PC-3 (cell line): ENCODE measurements at places on chromosomes 5 and 9. TPM values are rescaled to one million over a fixed set of nuclear protein-coding genes. Genes with fewer than 3 reads are reported as not detected.
A peak's percentile ranks its signal among the peaks of the same experiment; 100 is the strongest.

GRCh38 chr5:602466-603035 is 9.6 kb upstream of the CEP72 start:
- DNase-seq: no peak
- H3K4me1 ChIP-seq: no peaks in the 10 kb centered on the region
- peaks cover 21% of the 10 kb centered on the region for H3K27me3 ChIP-seq
- no peaks in the 10 kb centered on the region for H3K36me3 ChIP-seq
- no peak overlapping the region for H3K27ac ChIP-seq

DNA sequence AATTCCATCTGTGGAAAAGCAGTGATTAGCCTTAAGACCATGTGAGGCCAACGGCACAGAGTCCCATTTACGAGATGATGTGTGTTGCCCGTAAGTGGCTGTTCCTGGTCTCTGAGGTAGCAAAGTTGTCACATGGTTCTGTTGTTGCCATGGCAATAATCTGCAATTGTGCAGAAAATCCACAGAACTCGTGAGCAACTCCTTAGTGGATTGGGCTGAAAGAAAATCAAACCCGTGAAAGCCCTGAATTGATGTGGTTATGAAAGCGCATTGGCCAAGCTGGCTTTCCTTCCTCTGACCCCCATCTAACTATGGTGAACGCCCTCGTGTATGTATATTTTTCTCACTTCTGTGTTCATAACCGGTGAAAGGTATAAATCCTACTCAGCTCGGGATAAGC is 614.7 kb downstream of the EBF1 start:
- H3K27ac ChIP-seq: no peak overlapping the region
- no peak for DNase-seq
- H3K27me3 ChIP-seq: peaks cover 27% of the 10 kb centered on the region

- peaks cover 16% of the 10 kb centered on the region for H3K4me1 ChIP-seq
- H3K4me3 ChIP-seq: no peak overlapping the region
- peak overlapping the region; percentile 82 for H3K27ac ChIP-seq
- H3K36me3 ChIP-seq: no peaks in the 10 kb centered on the region
Measured at GRCh38 chr5:33370466-33370859, 70.3 kb upstream of the TARS1 start.

DNA sequence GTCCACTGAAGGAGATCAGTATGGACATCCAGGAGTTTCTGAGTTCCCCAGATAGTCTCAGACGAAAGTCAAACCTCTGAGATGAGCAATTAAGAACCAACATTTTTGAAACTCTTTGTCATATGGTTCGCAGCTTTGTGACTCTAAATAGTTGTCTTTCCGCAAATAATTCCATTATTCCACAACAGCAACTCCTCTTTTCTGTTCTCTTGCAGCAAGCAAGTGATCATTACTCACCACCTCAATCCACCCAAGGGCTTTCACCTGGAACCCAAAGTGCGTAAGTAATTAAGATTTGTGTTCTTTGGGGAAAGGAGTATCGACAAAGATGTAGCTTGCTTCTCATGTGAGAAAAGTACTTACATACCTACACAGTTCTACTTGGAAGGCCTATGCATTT is 15.6 kb downstream of the MTX3 start:
- no peak overlapping the region for H3K27ac ChIP-seq
- no peaks in the 10 kb centered on the region for H3K27me3 ChIP-seq
- H3K36me3 ChIP-seq: peaks cover 14% of the 10 kb centered on the region; the same call in 1 of the 2 replicates

GRCh38 chr5:157540124-157540523 is 35.5 kb downstream of the ADAM19 start:
- H3K4me3 ChIP-seq: no peak overlapping the region
- no peak overlapping the region for H3K27ac ChIP-seq
- no peak for DNase-seq

DNA sequence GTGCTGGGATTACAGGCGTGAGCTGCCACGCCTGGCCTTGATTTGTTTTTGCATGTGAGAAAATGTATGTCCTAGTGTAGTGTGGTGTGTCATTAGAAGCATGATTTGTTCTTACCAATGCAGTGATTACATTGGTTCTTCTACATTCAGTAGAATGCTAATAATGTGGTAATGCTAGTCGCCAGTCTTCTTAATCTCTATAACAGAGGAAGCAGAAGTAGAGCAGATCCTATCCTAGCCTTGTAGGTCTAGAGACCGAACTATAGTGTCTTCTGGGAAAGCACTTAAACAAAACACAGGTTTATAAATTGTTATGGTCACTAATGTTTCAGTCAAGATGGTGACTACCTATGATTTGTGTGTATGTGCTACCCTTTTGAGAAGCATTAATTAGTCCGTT is 197.5 kb upstream of the DMRT1 start:
- H3K27me3 ChIP-seq: no peaks in the 10 kb centered on the region
- no peak for DNase-seq
- H3K27ac ChIP-seq: no peak overlapping the region
- no peaks in the 10 kb centered on the region for H3K4me1 ChIP-seq
- H3K4me3 ChIP-seq: no peak overlapping the region

DNA sequence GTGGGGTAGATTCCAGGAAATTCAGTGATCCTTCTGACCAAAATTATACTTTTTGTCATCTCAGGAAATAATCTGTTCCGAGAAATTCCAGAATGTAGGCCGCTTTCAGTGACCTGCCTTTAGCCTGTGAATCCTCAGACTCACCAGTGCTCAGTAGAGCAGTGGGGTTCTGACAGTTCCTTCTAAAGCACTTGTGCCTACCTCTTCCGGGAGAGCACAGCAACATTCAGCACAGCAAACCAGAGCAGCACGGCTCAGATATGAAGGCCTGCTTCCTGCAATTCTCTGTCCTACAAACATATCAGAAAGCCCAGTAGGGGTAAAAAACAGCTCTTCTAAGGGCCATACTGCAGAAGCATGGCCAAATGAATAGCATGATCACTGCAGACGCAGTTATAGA is 15.0 kb downstream of the FANCC start:
- H3K4me3 ChIP-seq: no peak overlapping the region
- no peak overlapping the region for H3K27ac ChIP-seq
- no peaks in the 10 kb centered on the region for H3K27me3 ChIP-seq
- peaks cover 22% of the 10 kb centered on the region for H3K4me1 ChIP-seq

DNA sequence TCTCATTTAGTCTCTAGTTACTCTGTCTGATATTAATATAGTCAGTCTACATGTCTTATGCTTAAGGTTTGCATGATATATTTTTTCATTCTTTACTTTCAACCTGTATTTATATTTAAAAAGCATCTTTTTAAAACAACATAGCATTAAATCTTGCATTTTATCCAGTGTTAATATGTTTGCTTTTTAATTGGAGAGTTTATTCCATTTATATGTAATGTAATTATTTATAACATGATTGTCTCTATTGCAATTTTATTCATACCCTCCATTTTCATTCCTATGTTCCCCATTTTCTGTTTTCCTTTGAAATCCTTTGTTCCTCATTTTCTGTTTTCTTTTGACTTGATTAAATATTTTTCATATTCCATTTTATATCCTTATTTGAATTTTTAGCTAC is 13.3 kb downstream of the PCDHB15 start:
- no peaks in the 10 kb centered on the region for H3K27me3 ChIP-seq
- H3K27ac ChIP-seq: no peak overlapping the region
- DNase-seq: no peak
- no peaks in the 10 kb centered on the region for H3K4me1 ChIP-seq

GRCh38 chr5:19229179-19229835 is 758.7 kb downstream of the CDH18 start:
- no peaks in the 10 kb centered on the region for H3K36me3 ChIP-seq
- H3K27me3 ChIP-seq: no peaks in the 10 kb centered on the region
- H3K4me3 ChIP-seq: no peak overlapping the region
- no peak for DNase-seq
- no peak overlapping the region for H3K27ac ChIP-seq

DNA sequence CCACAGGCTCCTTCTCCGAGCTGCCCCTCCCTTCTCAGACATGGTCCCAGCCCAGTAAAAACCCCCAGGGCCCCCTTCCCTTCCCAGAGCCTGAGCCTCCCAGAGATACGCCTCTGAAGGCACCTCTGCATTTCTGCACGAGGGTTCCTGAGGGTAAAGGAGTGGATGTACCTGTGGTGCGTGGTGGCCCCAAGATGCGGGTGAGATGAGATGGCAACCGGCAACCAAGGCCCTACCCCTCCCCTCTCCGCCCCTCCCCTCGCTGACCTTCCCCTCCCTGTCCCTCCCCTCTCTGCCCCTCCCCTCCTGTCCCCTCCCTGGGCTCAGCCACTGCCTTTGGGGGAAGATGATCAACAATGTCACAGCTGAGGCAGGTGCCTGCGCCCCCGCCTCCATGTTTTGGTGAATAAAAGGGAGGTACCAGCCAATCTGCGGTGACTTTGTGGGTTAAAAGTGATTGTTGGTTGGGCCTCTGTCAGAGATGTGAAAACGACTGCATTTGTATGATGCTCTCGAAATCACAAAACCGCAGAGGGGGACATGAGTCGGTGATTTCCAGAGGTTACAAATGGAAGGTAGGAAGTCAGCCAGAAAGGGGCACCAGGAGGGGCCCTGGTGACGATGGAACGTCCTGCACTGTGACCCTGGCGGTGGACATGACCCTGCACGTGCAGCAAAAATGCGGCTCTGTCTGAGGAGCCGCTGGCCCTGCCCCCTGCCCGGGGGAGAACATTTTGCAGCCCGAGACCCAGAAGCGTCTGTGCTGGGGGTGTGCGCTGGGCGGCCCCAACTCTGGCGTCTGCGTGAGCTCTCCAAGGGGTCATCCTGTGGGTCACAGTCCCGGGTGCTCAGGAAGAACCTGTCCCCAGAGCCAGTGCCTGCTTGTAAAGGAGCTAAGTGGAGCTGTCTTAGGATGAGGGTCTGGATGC is 3.7 kb downstream of the LCN9 start:
- no peaks in the 10 kb centered on the region for H3K4me1 ChIP-seq
- no peak for DNase-seq
- H3K4me3 ChIP-seq: no peak overlapping the region
- 0 out of 2 replicates have a peak, but pooled peaks cover 3% of the 10 kb centered on the region for H3K27me3 ChIP-seq
- H3K27ac ChIP-seq: no peak overlapping the region
- no peaks in the 10 kb centered on the region for H3K36me3 ChIP-seq

DNA sequence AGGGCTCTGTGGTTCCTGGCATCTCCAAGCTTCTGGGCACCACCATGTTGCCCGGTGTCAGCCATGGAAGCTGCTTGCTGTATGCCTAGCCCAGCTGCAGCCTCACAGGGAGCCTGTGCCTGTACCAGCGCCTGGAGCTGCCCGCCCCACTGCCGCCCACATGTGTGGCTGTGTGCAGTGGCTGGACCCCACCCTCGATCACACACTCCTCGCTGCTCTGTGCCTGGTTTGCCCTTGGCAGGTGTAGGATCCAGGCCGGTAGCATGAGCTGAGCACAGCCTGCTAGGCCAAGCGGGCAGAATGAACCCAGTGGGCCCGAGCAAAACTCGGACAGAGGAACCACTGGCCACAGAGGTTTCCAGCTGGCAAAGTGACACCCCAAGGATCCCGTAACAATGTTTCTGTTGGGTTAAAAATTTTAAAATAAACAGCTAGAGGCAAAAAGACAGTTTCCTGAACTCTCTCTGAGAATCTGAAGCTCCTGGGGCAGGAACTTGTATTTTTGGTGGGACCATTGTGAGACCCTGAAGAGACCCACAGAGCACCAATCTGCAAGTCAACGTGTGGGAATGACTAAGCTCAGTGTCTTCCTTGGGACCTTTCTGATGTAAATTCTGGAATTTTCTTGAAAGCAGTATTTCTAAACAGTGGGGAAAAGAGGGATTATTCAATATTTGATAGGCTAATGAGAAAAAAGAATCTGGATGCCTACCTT is 73.1 kb upstream of the CCDC112 start:
- H3K36me3 ChIP-seq: no peaks in the 10 kb centered on the region
- no peak for DNase-seq
- no peak overlapping the region for H3K27ac ChIP-seq
- no peaks in the 10 kb centered on the region for H3K27me3 ChIP-seq
- H3K4me1 ChIP-seq: peaks cover 22% of the 10 kb centered on the region

DNA sequence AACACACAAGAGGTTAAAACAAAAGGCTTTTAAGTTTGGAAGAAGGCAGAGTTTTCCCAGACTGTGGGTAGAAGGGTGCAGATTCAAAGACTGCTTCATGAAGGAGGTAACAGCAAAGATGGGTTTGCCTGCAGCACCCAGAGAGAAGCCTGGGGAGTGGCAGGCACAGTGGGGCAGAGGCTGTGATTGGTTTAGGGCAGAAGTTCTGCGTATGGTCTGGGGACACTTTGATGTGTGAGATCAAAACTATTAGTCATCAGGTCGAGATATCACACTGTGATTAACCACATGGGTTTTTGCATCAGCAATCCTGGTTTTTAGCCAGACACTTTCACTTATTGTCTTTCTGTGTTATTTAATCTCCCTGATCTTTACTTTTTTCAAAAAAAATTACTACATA is 188.8 kb upstream of the GLRA1 start:
- DNase-seq: no peak
- H3K4me1 ChIP-seq: no peaks in the 10 kb centered on the region
- H3K27me3 ChIP-seq: peaks cover 6% of the 10 kb centered on the region; the same call in 1 of the 2 replicates
- no peak overlapping the region for H3K27ac ChIP-seq
- no peak overlapping the region for H3K4me3 ChIP-seq

- H3K27ac ChIP-seq: no peak overlapping the region
- H3K36me3 ChIP-seq: no peaks in the 10 kb centered on the region
- DNase-seq: no peak
Measured at GRCh38 chr9:28563291-28563934, 990.1 kb upstream of the C9orf72 start.

DNA sequence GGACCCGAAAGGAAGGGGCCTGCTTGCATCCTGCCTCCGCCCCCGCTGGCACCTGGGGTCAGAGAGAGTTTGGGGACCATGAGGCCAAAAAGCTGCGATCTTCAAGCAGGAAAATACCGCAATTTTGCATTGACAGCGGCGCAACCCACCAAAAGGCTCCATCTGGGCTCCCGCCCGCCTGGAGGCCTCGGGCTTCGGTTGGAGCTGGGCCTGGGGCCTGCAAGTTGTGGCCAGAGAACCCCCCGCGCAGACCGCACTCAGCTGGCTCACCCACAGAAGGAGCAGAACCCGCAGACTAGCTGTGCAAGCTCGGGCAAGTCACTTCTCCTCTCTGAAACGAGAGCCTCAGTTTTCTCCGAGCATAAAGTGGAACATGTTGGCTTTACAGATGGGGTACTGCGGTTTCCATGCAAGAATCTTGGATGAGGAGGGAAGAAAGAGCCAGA is 1.3 kb downstream of the NR5A1 start:
- no peak for DNase-seq
- no peak overlapping the region for H3K27ac ChIP-seq
- H3K36me3 ChIP-seq: no peaks in the 10 kb centered on the region
- H3K4me1 ChIP-seq: no peaks in the 10 kb centered on the region

- peaks cover 13% of the 10 kb centered on the region for H3K4me1 ChIP-seq
- peaks cover 38% of the 10 kb centered on the region; the same call in 1 of the 2 replicates for H3K36me3 ChIP-seq
- no peak overlapping the region for H3K4me3 ChIP-seq
- no peak for DNase-seq
Measured at GRCh38 chr9:33469891-33470290, 3.8 kb downstream of the NOL6 start.

GRCh38 chr5:164581889-164582288 is 1076.5 kb downstream of the MAT2B start:
- H3K27me3 ChIP-seq: no peaks in the 10 kb centered on the region
- H3K4me3 ChIP-seq: no peak overlapping the region
- no peak overlapping the region for H3K27ac ChIP-seq
- no peak for DNase-seq
- no peaks in the 10 kb centered on the region for H3K36me3 ChIP-seq

- no peaks in the 10 kb centered on the region; the same call in 1 of the 2 replicates for H3K4me1 ChIP-seq
- no peak overlapping the region for H3K27ac ChIP-seq
Measured at GRCh38 chr5:24646915-24647314, 2.1 kb upstream of the CDH10 start.

GRCh38 chr9:85527331-85528020 is 214.3 kb downstream of the AGTPBP1 start:
- H3K27me3 ChIP-seq: peaks cover 25% of the 10 kb centered on the region
- DNase-seq: no peak
- no peak overlapping the region for H3K4me3 ChIP-seq
- H3K4me1 ChIP-seq: no peaks in the 10 kb centered on the region

COL27A1 gene
- 4.3 and 11.4 TPM in 2 replicates for total RNA-seq

NR2F1-AS1 gene
- 24.1 and 28.8 TPM in 2 replicates for total RNA-seq

SARDH gene
- 2.5 and 3.4 TPM in 2 replicates for total RNA-seq

IL33 gene
- total RNA-seq: 1.6 and 2.7 TPM in 2 replicates

CAPSL gene
- total RNA-seq: 0.11 TPM in 1 of 2 replicates, not detected in the other

LCN6 gene
- total RNA-seq: not detected in 2 replicates

PCDHB12 gene
- 0.15 and 0.63 TPM in 2 replicates for total RNA-seq
